ENCODE measurements at places on chromosomes 1 and 21. TPM values are rescaled to one million over a fixed set of nuclear protein-coding genes. Genes with fewer than 3 reads are reported as not detected.

GRCh38 chr1:36643371-36644270, 160.9 kb upstream of the CSF3R start:
- H3K27me3 ChIP-seq: no peaks in the 10 kb centered on the region
- DNase-seq: no peak
- no peaks in the 10 kb centered on the region for H3K4me1 ChIP-seq
- H3K27ac ChIP-seq: no peak overlapping the region
- H3K4me3 ChIP-seq: no peak overlapping the region

DNA sequence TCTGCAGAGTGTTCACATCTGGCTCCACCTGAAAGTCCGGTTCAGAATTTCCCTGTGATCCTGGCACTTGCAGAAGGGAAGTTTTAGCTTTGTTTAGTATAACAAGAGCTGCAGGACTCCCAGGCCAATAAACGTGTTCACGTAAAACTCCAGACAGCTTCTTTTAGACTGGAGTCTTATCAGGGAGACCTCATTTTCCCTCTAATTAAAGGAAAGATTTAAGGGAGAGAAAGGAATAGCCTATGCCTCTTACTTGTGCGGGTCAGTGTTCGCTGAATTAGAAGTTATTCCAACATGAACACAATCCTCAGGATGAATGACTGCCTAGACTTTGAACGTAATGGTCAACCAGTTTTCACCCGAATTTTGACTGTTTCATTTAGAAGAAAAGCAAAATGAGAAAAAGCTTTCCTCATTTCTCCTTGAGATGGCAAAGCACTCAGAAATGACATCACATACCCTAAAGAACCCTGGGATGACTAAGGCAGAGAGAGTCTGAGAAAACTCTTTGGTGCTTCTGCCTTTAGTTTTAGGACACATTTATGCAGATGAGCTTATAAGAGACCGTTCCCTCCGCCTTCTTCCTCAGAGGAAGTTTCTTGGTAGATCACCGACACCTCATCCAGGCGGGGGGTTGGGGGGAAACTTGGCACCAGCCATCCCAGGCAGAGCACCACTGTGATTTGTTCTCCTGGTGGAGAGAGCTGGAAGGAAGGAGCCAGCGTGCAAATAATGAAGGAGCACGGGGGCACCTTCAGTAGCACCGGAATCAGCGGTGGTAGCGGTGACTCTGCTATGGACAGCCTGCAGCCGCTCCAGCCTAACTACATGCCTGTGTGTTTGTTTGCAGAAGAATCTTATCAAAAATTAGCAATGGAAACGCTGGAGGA, 202.1 kb upstream of the SGIP1 start:
- H3K27ac ChIP-seq: peak overlapping the region; percentile 26
- peak overlapping the region; percentile 5 for H3K4me3 ChIP-seq
- H3K4me1 ChIP-seq: peaks cover 12% of the 10 kb centered on the region
- no peaks in the 10 kb centered on the region for H3K36me3 ChIP-seq

- no peaks in the 10 kb centered on the region for H3K27me3 ChIP-seq
- H3K27ac ChIP-seq: no peak overlapping the region
- no peaks in the 10 kb centered on the region for H3K36me3 ChIP-seq
- H3K4me3 ChIP-seq: no peak overlapping the region
- no peak for DNase-seq
Observed at GRCh38 chr1:97796711-97797110, 124.1 kb downstream of the DPYD start.

DNA sequence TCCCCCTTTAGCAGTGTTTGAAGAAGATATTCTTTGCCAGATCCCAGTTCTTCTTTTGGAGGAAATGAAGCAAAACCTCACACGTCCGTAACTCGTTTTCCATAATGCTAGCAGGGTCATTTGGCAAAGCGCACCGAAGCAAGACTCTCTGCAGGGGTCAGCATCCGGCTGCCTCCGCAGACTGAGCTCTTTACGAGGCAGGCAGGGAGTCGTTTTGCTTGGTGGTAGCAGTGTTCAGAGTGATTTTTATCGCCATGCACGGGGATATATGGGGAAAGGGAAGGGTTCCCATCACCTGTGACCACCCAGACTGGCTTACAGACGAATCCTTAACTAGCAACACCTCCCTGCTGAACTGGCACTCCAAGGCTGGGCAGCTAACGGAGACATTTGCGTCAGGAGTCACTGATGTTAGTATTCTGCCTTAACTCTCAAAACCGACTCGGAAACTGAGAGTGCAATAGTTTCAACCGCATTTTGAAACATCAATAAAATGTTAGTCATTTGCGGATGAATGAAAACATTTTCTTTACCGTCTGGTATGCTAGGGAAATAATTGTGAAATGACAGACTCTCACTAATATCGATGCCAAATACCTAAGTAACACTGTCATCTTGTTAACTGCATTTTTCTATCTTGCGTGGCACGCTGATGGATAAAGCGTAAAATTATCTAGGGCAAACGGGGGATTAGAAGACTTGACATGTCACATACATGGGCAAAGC, 2.2 kb upstream of the NEGR1 start:
- peak overlapping the region; percentile 87 for H3K4me3 ChIP-seq
- H3K27ac ChIP-seq: no peak overlapping the region
- no peaks in the 10 kb centered on the region for H3K36me3 ChIP-seq
- peak; percentile 37 for DNase-seq
- H3K27me3 ChIP-seq: no peaks in the 10 kb centered on the region

DNA sequence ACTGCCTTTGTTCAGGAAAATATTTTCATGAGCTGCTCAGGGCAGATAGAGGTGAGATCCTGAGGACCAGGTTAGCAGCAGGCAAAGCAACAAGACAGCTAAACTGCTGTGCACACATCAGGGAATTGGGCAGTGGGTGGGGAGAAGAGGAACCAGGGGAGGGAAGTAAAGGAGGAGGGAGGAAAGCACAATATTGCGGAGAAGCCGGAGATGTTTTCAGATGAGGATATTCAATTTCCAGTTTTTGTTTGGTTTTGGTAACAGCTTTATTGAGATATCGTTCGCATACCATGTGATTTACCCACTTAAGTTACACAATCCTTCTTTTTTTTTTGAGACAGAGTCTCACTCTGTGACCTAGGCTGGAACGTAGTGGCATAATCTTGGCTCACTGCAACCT, 34.5 kb downstream of the EPHA10 start:
- H3K27ac ChIP-seq: no peak overlapping the region
- no peak for DNase-seq
- H3K36me3 ChIP-seq: no peaks in the 10 kb centered on the region
- H3K4me3 ChIP-seq: no peak overlapping the region
- H3K4me1 ChIP-seq: no peaks in the 10 kb centered on the region

GRCh38 chr1:227959325-227959860, 11.7 kb upstream of the WNT9A start:
- DNase-seq: no peak
- H3K4me3 ChIP-seq: no peak overlapping the region
- H3K27me3 ChIP-seq: peaks cover 5% of the 10 kb centered on the region
- H3K36me3 ChIP-seq: no peaks in the 10 kb centered on the region
- H3K27ac ChIP-seq: no peak overlapping the region
- no peaks in the 10 kb centered on the region for H3K4me1 ChIP-seq

GRCh38 chr1:44696789-44697345, 22.4 kb downstream of the ARMH1 start:
- no peak for DNase-seq
- no peaks in the 10 kb centered on the region for H3K27me3 ChIP-seq
- H3K4me1 ChIP-seq: no peaks in the 10 kb centered on the region
- H3K27ac ChIP-seq: no peak overlapping the region

DNA sequence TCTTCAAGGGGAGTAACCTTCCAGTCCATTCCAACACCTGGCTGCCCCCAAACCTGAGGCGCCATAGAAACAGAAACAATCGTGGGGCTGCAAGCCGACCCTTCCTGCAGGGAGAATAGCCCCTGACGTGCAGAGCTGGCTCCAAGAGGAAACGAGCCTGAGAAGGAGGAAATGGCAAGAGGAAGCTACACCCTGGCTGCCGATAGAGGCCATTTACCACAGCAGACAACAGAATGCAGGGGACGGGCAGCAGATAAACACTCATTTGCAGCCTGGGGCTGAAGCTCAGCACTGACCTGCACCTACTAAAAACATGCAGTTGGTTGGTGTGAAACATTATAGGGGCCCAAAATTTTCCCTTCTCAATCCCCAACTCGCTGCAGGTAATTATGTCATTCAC, 8.7 kb upstream of the TDRD10 start:
- no peak overlapping the region for H3K4me3 ChIP-seq
- no peaks in the 10 kb centered on the region for H3K27me3 ChIP-seq
- no peak for DNase-seq
- peaks cover 37% of the 10 kb centered on the region for H3K4me1 ChIP-seq
- no peak overlapping the region for H3K27ac ChIP-seq

DNA sequence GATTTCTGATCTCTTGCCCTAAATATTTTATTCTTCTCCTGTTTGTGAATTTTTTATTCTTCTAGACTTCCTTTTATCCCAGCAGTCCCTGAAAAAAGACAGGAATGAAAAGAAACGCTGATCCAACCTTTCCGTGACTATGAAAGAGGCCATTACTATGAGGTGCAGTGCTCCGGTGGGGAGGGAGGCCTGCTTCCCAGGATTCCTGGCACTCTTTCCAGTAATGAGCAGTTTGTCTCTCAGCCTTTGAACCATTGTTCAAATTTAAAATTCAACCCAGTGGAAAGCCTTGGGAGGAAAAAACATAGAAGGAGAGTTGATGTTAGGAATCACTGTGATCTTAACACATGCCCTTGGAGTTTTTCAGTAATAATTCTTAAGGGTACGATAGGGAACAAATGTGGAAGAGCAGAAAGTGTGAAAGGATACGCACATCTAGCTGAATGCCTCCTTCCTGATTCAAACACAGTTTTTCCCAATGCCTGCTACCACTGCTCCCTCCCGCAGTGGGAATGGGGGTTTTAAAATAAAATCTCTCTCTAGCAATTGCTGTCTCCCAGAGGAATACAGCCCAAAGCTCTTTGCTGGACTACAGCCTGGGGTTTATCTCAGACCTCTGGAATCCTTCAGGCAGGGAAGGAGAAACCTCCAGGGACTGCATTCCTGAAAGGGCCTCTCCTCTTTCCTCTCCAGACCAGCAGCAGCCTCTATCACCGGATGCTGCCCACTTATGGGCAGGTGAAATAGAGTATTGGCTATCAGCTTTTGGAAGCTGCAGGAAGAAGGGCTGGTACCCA, 6.1 kb downstream of the IER5 start:
- H3K36me3 ChIP-seq: no peaks in the 10 kb centered on the region
- no peak overlapping the region for H3K4me3 ChIP-seq
- peak; percentile 38 for DNase-seq
- peak overlapping the region; percentile 30 for H3K27ac ChIP-seq

GRCh38 chr1:26367441-26367840, 5.1 kb downstream of the ZNF683 start:
- H3K4me1 ChIP-seq: no peaks in the 10 kb centered on the region
- H3K27me3 ChIP-seq: peaks cover 21% of the 10 kb centered on the region
- no peaks in the 10 kb centered on the region for H3K36me3 ChIP-seq
- DNase-seq: no peak
- H3K27ac ChIP-seq: no peak overlapping the region

DNA sequence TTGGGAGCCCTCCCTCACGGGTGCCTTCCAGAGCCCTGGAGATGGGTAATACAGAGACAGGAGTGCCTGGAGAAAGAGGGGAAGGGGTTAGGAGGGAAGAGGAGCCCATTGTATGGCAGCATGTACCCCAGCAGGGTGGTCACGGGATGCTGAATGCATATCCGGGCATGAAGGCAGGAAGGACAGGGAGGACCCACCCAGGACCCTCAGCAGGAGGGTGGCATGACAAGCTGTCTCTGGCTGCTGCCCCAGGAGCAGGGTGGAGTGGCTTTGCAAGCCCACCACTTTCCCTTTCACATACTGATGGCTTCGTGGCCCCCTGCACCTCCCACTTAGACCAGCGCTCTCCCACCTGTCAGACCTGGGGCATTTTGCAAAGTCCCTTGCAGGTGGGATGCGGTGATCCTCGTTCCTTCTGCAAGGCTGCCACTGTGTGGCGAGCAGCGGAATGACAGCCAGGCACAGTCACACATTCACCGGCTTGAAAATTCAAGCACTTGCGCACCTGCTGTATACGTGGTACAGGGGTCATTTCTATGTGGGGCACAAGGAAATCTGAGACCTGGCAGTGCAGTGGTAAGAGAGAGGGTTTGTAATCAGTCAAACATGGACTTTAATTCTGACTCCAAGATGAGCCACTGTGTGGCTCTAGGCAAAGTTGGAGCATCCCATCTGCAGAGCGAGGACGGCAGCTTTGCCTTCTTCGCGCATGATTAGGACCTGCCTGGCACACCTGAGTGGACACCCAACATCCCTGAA, 53.2 kb upstream of the TMEM51 start:
- H3K4me3 ChIP-seq: no peak overlapping the region
- peaks cover 3% of the 10 kb centered on the region for H3K27me3 ChIP-seq
- peak; percentile 61 for DNase-seq
- H3K27ac ChIP-seq: no peak overlapping the region
- H3K36me3 ChIP-seq: no peaks in the 10 kb centered on the region

- H3K4me1 ChIP-seq: no peaks in the 10 kb centered on the region
- H3K36me3 ChIP-seq: no peaks in the 10 kb centered on the region
- DNase-seq: no peak
- H3K27ac ChIP-seq: no peak overlapping the region
- H3K4me3 ChIP-seq: no peak overlapping the region
Observed at GRCh38 chr1:200921571-200922110, 26.9 kb downstream of the INAVA start.

GRCh38 chr1:232704694-232705680, 75.1 kb upstream of the SIPA1L2 start:
- no peaks in the 10 kb centered on the region for H3K36me3 ChIP-seq
- no peaks in the 10 kb centered on the region for H3K27me3 ChIP-seq
- H3K4me3 ChIP-seq: no peak overlapping the region

- peaks cover 11% of the 10 kb centered on the region for H3K4me1 ChIP-seq
- peaks cover 25% of the 10 kb centered on the region for H3K27me3 ChIP-seq
- H3K4me3 ChIP-seq: peak within 1 kb of the TSS; percentile 6
- H3K27ac ChIP-seq: no peak within 1 kb of the TSS
Observed at GRCh38 chr1:77281491-77282186, at the start of gene AK5. AK5 (plus strand) TSS chr1:77282019; CDS start chr1:77282314, 295 bp downstream.

GRCh38 chr1:243315893-243316292, 60.1 kb downstream of the SDCCAG8 start:
- no peaks in the 10 kb centered on the region for H3K27me3 ChIP-seq
- H3K36me3 ChIP-seq: peaks cover 11% of the 10 kb centered on the region
- no peaks in the 10 kb centered on the region for H3K4me1 ChIP-seq
- DNase-seq: no peak
- no peak overlapping the region for H3K4me3 ChIP-seq
- H3K27ac ChIP-seq: no peak overlapping the region

- no peaks in the 10 kb centered on the region for H3K27me3 ChIP-seq
- no peak for DNase-seq
- no peak overlapping the region for H3K27ac ChIP-seq
- H3K36me3 ChIP-seq: peaks cover 14% of the 10 kb centered on the region
- no peaks in the 10 kb centered on the region for H3K4me1 ChIP-seq
Observed at GRCh38 chr1:234393190-234393589, 19.9 kb downstream of the COA6 start.

- no peak for DNase-seq
- no peaks in the 10 kb centered on the region for H3K4me1 ChIP-seq
- no peak overlapping the region for H3K4me3 ChIP-seq
Observed at GRCh38 chr1:16443975-16444770, 3.6 kb downstream of the NECAP2 start.

The NBPF20 gene
- 2.1 TPM for total RNA-seq

The CNR2 gene
- not detected for total RNA-seq

The CFHR2 gene
- not detected for total RNA-seq

The HNRNPCL2 gene
- total RNA-seq: not detected

The C1QA gene
- total RNA-seq: 477 TPM

The PGLYRP3 gene
- not detected for total RNA-seq

The CFHR4 gene
- not detected for total RNA-seq

Measured in adrenal gland (tissue), 19 donors.